CD8-positive, alpha-beta memory T cell (primary cell): ENCODE measurements at places on chromosomes 16 and 17. TPM values are rescaled to one million over a fixed set of nuclear protein-coding genes. Genes with fewer than 3 reads are reported as not detected.

Gene USH1G
- total RNA-seq, result not detected

Gene CLDN6
- total RNA-seq, result not detected

Gene CBFA2T3
- 0.22 TPM for total RNA-seq

Gene PIRT
- total RNA-seq, result not detected

Gene TPSD1
- total RNA-seq, result not detected

Gene MYO15B
- total RNA-seq, result 26.1 TPM

Gene SLC35G6
- not detected for total RNA-seq

Gene DPEP1
- not detected for total RNA-seq

Gene SMPD3
- 0.15 TPM for total RNA-seq

Gene SSTR5
- not detected for total RNA-seq

Gene KRTAP3-2
- total RNA-seq, result not detected

Gene LRRC37A
- total RNA-seq, result 2.5 TPM

Gene ST6GALNAC1
- total RNA-seq, result not detected

Gene TNFRSF17
- not detected for total RNA-seq

Gene GPR179
- 0.09 TPM for total RNA-seq

Gene CFAP20
- total RNA-seq, result 56.7 TPM

Gene CRHR1
- total RNA-seq, result not detected

Gene ARL5C
- total RNA-seq, result not detected

Gene ABCC11
- total RNA-seq, result 0.22 TPM

Gene VAT1L
- not detected for total RNA-seq
